ENCODE measurements at places on chromosomes 16 and 17. TPM values are rescaled to one million over a fixed set of nuclear protein-coding genes. Genes with fewer than 3 reads are reported as not detected.

- peak overlapping the region; percentile 51 for H3K27ac ChIP-seq
- H3K4me1 ChIP-seq, result no peaks in the 10 kb centered on the region
- H3K27me3 ChIP-seq, result no peaks in the 10 kb centered on the region
- no peaks in the 10 kb centered on the region for H3K36me3 ChIP-seq
Observed at GRCh38 chr16:57316390-57317017, 32.0 kb upstream of the PLLP start.

GRCh38 chr16:1557576-1557975, 24.1 kb downstream of the TMEM204 start:
- no peak for DNase-seq
- H3K27me3 ChIP-seq, result no peaks in the 10 kb centered on the region
- no peaks in the 10 kb centered on the region for H3K4me1 ChIP-seq
- H3K4me3 ChIP-seq, result no peak overlapping the region

GRCh38 chr16:86133847-86134375, 234.9 kb downstream of the IRF8 start:
- DNase-seq, result no peak
- no peaks in the 10 kb centered on the region for H3K4me1 ChIP-seq
- no peaks in the 10 kb centered on the region for H3K36me3 ChIP-seq
- no peak overlapping the region for H3K27ac ChIP-seq
- no peak overlapping the region for H3K4me3 ChIP-seq

GRCh38 chr17:28705074-28705659, 6.5 kb downstream of the PROCA1 start:
- H3K4me3 ChIP-seq, result no peak overlapping the region
- no peak overlapping the region for H3K27ac ChIP-seq
- H3K4me1 ChIP-seq, result no peaks in the 10 kb centered on the region
- peaks cover 32% of the 10 kb centered on the region for H3K36me3 ChIP-seq
- DNase-seq, result no peak
- no peaks in the 10 kb centered on the region for H3K27me3 ChIP-seq

DNA sequence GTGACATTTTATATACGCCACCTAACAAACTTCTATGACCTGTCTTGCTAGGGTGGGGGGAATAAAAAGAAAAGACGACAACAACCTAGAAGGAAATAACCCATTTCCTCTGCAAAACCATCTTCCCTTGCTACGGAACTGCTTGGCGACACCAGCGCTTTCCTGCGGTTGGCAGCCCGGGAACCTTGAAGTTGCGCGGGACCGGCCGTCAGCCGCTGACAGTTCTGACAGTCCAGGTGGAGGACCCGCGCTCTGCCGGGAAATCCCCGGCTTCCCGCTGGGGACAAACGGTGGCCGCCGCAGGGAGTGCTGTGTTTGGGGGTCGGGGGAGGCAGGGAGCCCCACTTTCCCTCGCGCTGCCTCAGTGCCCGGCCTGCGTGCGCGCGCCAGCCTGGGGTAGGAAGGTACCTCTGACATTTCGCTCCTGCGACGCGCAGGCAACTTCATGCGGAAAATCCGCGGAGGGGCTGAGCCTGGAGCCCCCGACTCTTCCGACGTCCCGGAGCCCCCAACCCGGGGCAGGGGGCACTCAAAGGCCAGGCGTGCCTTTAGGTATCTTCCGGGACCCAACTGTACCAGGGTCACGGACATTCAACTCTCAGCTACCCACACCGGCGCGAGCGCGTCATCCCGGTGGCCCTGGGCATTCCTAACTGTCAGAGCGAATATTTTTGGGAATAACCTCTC, 516 bp downstream of the SLC16A6 start:
- H3K27ac ChIP-seq, result no peak overlapping the region
- peak overlapping the region; percentile 81 for H3K4me3 ChIP-seq
- peaks cover 3% of the 10 kb centered on the region for H3K4me1 ChIP-seq
- H3K36me3 ChIP-seq, result no peaks in the 10 kb centered on the region
- no peaks in the 10 kb centered on the region for H3K27me3 ChIP-seq

DNA sequence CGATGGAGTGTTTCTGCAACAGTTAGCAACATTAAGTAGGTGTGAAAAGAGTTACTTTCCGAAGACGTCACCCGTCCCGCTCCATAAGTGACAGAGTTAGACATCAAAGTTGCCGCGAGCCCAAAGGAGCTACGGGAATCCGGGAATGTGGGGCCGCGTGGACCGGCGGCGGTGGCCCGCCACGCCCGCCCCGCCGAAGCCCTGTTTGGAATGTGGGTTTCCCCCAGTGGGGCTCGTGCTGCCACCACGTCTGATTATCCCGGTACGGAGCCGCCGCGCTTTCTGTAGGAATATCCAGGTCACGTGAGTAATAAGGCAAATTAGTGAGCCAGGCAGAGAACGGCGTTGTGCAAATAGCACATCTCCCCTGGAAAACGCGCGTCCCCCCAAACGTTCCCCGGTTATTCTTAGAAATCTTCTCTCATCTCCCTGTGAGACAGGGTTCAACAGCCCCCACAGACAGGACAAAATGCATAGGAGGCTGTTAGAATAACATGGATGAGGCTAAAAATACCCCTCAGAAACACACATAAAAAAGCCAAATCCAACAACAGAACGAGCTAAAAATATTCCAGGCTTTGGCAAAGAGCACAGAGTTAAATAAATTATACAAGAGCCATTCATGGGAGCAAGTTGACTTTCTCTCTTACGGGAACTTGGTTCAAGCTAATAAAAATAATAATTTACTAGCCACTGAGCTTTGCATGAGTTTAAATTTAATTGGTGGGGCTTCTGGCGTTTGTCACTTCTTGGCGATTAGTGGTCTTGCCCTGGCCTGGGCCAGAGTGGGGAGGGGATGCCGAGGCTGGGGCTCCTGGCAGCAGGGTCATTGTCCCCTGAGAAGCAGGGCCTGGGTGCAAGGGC, 8.6 kb downstream of the BAHCC1 start:
- DNase-seq, result no peak
- H3K4me3 ChIP-seq, result no peak overlapping the region
- H3K27ac ChIP-seq, result peak overlapping the region; percentile 79
- no peaks in the 10 kb centered on the region for H3K36me3 ChIP-seq
- H3K27me3 ChIP-seq, result no peaks in the 10 kb centered on the region

DNA sequence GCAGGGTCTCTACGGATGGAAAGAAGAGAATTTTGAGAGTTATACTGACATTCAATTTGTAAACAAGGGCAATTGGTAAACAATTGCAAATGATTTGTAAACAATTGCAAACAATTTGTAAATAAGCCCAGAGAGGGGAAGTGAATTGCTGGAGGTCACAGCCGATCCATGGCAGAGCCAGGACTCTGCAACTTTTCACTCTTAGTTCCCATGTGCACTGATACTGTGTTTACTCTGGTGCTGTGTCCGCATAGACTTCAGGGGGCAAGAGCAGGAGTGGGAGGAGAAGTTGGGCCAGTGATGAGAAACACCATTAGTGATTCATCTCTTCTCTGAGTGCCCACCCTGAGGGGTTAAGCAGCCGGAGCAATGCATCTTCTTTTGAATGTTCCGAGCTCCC, 14.0 kb downstream of the SCNN1G start:
- peaks cover 2% of the 10 kb centered on the region for H3K4me1 ChIP-seq
- DNase-seq, result no peak
- no peak overlapping the region for H3K4me3 ChIP-seq
- no peaks in the 10 kb centered on the region for H3K27me3 ChIP-seq
- H3K27ac ChIP-seq, result no peak overlapping the region
- H3K36me3 ChIP-seq, result no peaks in the 10 kb centered on the region

DNA sequence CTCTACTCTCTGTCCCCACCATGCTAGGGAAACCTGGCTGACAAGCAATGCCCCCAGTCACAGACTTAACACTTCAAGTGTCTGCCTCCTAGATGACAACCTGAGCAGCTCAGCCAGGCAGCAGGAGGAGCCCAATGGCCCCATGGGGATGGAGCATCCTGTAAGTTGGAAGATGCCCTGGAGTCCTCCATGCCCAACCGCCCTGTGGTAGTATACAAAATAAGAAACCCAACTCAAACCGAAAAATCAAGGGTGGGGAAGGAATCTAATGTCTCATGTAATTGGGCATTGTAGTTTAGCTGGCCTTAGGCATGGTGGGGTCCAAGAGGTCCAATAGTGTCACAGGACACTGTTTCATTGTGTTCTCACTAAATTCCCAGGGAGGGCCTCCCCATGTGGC, 104.0 kb downstream of the AIPL1 start:
- H3K4me3 ChIP-seq, result no peak overlapping the region
- DNase-seq, result no peak
- H3K36me3 ChIP-seq, result no peaks in the 10 kb centered on the region
- no peak overlapping the region for H3K27ac ChIP-seq

GRCh38 chr16:47045459-47045858, 72.0 kb upstream of the DNAJA2 start:
- H3K36me3 ChIP-seq, result no peaks in the 10 kb centered on the region
- H3K27me3 ChIP-seq, result no peaks in the 10 kb centered on the region
- H3K4me3 ChIP-seq, result no peak overlapping the region
- no peak overlapping the region for H3K27ac ChIP-seq
- no peak for DNase-seq

- no peaks in the 10 kb centered on the region for H3K27me3 ChIP-seq
- no peak overlapping the region for H3K4me3 ChIP-seq
- no peaks in the 10 kb centered on the region for H3K36me3 ChIP-seq
- peaks cover 67% of the 10 kb centered on the region for H3K4me1 ChIP-seq
Observed at GRCh38 chr16:2499454-2499853, 14.3 kb upstream of the ATP6V0C start.

DNA sequence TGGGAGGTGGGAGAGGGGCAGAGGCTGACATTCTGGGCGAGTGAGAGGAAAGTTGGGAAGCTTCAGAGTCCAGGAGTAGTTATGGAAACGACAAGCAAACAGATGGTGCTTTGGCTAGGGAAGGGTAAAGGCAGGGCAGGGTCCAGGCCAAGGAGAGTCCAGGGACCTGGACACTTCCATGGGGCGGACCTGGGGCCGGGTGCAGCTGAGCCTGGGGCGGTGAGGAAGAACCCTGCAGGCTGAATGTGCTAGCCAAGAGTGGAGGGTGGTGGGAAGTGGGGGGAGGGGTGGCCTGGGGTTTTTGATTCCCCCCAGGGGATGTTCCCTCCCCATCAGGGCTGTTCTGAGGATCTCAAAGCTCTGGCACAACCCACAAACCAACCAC, 2.6 kb downstream of the PPP1R9B start:
- H3K4me1 ChIP-seq, result peaks cover 37% of the 10 kb centered on the region
- no peak for DNase-seq
- no peaks in the 10 kb centered on the region for H3K27me3 ChIP-seq
- peak overlapping the region; percentile 85 for H3K27ac ChIP-seq
- H3K4me3 ChIP-seq, result no peak overlapping the region

GRCh38 chr16:78763821-78764440, 664.5 kb downstream of the WWOX start:
- peaks cover 4% of the 10 kb centered on the region for H3K4me1 ChIP-seq
- H3K36me3 ChIP-seq, result no peaks in the 10 kb centered on the region
- DNase-seq, result no peak

- no peak overlapping the region for H3K27ac ChIP-seq
- no peaks in the 10 kb centered on the region for H3K27me3 ChIP-seq
- H3K4me3 ChIP-seq, result no peak overlapping the region
- no peaks in the 10 kb centered on the region for H3K36me3 ChIP-seq
- H3K4me1 ChIP-seq, result no peaks in the 10 kb centered on the region
- no peak for DNase-seq
Observed at GRCh38 chr16:67516296-67517154, 12.1 kb upstream of the RIPOR1 start.

GRCh38 chr17:12826431-12826830, 37.1 kb downstream of the ARHGAP44 start:
- H3K4me1 ChIP-seq, result no peaks in the 10 kb centered on the region
- H3K36me3 ChIP-seq, result no peaks in the 10 kb centered on the region
- no peak for DNase-seq
- no peak overlapping the region for H3K4me3 ChIP-seq
- no peaks in the 10 kb centered on the region for H3K27me3 ChIP-seq

DNA sequence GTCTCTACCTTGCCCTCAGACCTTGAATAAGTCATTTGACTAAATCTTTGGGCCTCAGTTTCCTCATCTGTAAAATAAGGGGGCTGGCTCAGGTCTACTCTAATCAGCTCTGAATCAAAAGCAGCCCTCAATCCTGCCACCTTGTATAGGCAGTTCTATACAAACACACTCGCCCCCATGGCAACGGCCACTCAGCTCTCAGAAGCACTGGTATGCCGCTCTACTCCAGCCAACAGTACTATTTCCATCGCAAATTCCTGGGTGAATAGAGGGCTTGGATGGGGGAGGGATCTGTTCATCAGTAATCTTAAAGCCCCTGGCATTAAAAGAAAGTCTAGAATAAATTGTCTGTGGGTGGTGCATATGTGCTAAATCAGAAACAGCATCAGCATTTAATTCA, 21.2 kb upstream of the TAOK1 start:
- no peaks in the 10 kb centered on the region for H3K4me1 ChIP-seq
- H3K27me3 ChIP-seq, result no peaks in the 10 kb centered on the region
- no peak overlapping the region for H3K4me3 ChIP-seq
- H3K27ac ChIP-seq, result no peak overlapping the region
- peak; percentile 18 for DNase-seq

DNA sequence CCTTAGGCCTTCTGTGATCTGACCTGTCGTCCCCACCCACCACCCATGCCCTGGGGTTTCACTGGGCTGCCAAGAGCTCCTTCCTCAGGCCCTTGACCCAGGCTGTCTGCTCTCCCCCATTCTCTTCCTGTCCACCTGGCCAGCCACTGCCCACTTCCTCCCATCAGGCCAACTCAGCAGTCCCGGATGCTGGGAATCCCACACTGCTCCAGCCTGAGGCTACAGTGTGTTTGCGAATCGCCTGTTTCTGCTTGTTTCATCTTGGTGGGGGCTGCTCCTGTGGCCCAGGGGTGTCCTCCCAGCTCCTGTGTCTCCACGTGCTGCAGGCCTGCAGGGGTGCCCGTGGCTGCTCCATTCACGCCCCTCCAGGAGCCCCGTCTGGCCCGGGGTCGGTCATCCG, 839 bp upstream of the METRN start:
- no peak for DNase-seq
- peaks cover 15% of the 10 kb centered on the region for H3K4me1 ChIP-seq
- no peaks in the 10 kb centered on the region for H3K27me3 ChIP-seq

- no peaks in the 10 kb centered on the region for H3K36me3 ChIP-seq
- peak overlapping the region; percentile 50 for H3K27ac ChIP-seq
- H3K4me3 ChIP-seq, result no peak overlapping the region
- H3K27me3 ChIP-seq, result no peaks in the 10 kb centered on the region
- H3K4me1 ChIP-seq, result peaks cover 5% of the 10 kb centered on the region
- DNase-seq, result no peak
Observed at GRCh38 chr17:31068291-31068690, 26.5 kb upstream of the NF1 start.

- no peaks in the 10 kb centered on the region for H3K27me3 ChIP-seq
- H3K4me1 ChIP-seq, result no peaks in the 10 kb centered on the region
- H3K4me3 ChIP-seq, result no peak overlapping the region
- DNase-seq, result no peak
Observed at GRCh38 chr17:16269658-16270057, 52.6 kb downstream of the PIGL start.

Gene SAT2
- total RNA-seq, result 59.5 TPM

Gene GGA3
- total RNA-seq, result 25.2 TPM

Gene TBX2
- total RNA-seq, result 8.6 TPM

Gene SOCS1
- total RNA-seq, result 11.3 TPM

Gene PRAC1
- not detected for total RNA-seq

Gene KCNJ2
- 2.3 TPM for total RNA-seq

Gene PFN1
- total RNA-seq, result 290 TPM

Gene PIGW
- total RNA-seq, result 12.5 TPM

Gene SLFN12
- total RNA-seq, result 13.7 TPM

Gene AATK
- total RNA-seq, result 17.6 TPM

Gene TNRC6A
- 70.7 TPM for total RNA-seq

Gene OR3A3
- not detected for total RNA-seq

All from thyroid gland (tissue), 4 donors.